Femur (tissue), 1 donor: ENCODE measurements at places on chromosomes 6 and 20.
A peak's percentile ranks its signal among the peaks of the same experiment; 100 is the strongest.

GRCh38 chr20:36344517-36345132 is 38.5 kb downstream of the DLGAP4 start:
- peak; percentile 70 for DNase-seq

DNA sequence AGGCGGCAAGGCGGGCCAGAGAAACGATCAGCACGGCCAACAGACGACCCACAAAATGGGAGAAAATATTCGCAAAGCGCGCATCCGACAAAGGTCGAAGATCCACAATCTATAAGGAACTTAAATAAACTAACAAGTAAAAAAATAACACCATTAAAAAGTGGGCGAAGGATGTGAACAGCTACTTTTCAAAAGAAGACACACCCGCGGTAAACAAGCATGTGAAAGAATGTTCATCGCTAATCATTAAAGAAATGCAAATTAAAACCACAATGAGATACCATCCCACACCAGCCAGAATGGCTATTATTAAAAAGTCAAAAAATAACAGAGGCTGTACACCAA is 117.8 kb upstream of the SIRPA start:
- no peak for DNase-seq

DNA sequence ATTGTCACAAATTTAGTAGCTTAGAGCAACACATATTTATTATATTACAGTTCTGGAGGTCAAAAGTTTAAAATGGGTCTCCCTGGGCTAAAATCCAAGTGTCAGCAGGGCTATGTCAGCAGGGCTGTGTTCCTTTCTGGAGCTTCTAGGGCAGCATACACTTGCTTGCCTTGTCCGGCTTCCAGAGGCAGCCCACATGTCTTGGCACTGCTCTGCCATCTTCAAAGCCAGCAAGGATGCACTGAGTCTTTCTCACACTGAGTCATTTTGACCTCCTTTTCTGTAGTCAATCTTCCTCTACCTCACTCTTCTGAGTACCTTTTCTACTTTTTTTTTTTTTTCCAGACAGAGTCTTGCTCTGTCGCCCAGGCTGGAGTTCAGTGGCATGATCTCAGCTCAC is 39.0 kb downstream of the ADGRF4 start:
- DNase-seq: no peak

GRCh38 chr20:62860924-62861691 is 514 bp downstream of the TCFL5 start:
- no peak for DNase-seq

GRCh38 chr6:145669627-145670034 is 65.7 kb downstream of the EPM2A start:
- DNase-seq: no peak

DNA sequence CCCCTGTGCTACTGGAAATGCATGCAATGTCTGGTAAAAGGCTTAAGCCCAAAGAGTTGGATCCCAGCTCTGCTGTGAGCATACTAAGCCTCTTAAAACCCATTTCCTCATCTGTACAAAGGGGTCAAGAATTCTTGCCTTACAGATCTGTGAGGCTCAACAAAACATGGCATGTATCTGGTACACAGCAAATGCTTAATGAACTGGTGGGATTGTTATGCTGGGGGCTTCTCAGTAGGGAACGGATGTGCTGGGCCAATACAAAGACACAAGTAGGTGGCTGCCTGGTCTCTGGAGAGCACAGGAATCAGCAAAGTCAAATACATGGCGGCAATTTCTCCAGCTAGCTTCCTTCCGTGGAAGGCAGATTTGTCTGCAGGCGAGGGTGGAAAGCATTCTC is 62.3 kb downstream of the LAMP5 start:
- DNase-seq: no peak

GRCh38 chr6:9914951-9915350 is 499.9 kb downstream of the TFAP2A start:
- no peak for DNase-seq

DNA sequence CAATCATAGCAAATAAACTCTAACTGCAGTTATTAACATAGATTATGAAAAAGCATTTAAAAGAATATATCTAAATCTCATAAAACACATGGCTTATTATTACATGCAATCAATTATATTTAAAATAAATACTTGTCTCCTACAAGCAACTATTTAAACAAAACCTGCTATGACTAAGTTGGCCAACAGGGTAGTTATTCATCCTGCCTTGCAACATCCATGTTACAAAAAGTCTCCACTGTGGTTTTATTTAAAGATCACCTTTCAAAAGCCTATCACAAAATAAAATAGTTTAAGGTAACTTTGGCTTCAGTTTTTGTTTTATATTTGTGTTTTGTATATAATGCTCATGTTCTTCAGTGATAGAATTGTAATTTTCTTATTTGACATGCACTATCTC is 1127.0 kb upstream of the MAP3K7 start:
- DNase-seq: no peak

GRCh38 chr6:20168690-20169089 is 43.6 kb downstream of the MBOAT1 start:
- DNase-seq: no peak

- DNase-seq: no peak
Observed at GRCh38 chr20:8512003-8512402, 379.9 kb downstream of the PLCB1 start.

- DNase-seq: no peak
Observed at GRCh38 chr6:137968455-137968804, 101.4 kb downstream of the TNFAIP3 start.
